Stimulated activated CD8-positive, alpha-beta memory T cell treated with anti-CD3 and anti-CD28 coated beads, Interleukin-4, amount 100 ng/mL, for 1 hour (primary cell): ENCODE measurements at places on chromosomes 3 and 15.

DNA sequence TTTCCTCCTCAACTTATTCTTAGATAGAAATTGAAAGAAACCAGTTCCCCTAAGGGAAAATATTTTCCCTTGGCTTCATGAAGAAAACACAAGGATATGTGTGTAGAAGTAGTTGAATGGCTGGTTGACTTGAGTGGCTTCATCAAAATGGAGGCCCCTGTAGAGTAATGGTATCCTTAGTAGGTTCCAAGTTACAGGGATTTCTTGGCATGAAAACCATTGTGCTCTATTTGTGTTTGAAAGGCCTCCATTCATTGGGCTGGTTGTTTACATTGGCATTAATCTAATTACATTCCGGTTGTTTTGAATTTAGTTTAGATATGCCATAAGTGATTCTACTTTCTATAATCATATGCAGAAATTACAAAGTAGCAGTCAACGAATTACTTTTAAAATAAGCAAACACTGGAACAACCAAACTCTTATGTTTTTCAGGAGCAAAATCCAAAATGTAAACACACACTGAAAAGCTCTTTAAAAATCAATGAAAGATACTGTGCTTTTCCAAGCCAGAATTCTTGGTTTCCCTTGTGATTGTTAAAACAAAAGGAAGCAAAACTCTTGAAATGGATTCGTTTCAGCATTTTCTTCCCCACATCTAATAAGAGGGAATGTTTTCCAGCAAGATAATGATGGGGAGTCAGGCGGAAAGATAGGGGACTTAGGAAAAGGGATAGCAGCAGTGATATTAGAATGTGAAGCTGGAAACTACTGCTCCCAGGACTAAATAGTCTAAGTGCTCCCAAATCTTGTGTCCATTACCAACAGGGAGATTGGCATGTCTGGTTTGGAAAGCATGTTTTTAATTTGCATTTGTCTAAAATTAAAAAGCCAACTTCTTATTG is 77.0 kb downstream of the EPHA3 start:
- DNase-seq: no peak

DNA sequence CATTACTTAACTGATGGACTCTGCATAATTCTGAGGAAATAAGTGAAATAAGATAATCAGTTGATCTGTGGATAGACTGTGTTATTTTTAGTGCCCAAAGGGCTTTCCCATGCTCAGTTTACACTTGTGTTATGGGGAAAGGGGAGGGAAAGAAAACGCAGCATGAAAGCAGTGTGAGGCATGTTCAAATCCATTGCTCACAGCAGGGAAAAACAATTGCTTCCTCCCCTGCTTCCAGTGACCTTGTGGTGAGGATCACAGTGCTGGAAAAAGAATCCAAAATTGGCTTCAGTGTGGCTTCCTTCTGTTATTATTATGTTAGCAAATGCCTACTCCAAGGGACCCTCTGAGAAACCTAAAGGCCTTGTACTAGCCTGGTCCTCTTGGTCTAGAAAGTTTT is 285.1 kb upstream of the CDIN1 start:
- DNase-seq: no peak

DNA sequence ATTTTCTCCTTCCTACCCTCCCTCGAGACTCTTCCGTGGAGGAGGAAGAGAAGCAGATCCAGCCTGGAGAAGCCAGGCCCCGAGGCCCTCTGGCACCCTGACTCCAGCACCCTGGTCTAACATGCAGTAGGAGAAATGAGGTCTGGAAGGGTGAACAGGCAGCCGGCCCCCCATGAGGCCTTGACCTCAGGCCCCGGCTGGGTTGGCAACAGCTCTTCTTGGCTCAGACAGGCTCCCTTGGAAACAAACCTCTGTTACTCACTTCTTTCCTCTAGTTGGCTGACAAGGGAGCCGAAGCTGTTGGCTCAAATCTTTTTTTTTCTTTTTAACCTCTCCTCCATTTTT is 73.4 kb downstream of the CPN2 start:
- DNase-seq: no peak

- peak; percentile 48 for DNase-seq
Observed at GRCh38 chr15:74616366-74616939, 817 bp downstream of the CLK3 start.

- DNase-seq: no peak
Observed at GRCh38 chr15:63833021-63833696, 589 bp downstream of the HERC1 start.

- no peak for DNase-seq
Observed at GRCh38 chr3:30161375-30161774, 445.0 kb upstream of the TGFBR2 start.

DNA sequence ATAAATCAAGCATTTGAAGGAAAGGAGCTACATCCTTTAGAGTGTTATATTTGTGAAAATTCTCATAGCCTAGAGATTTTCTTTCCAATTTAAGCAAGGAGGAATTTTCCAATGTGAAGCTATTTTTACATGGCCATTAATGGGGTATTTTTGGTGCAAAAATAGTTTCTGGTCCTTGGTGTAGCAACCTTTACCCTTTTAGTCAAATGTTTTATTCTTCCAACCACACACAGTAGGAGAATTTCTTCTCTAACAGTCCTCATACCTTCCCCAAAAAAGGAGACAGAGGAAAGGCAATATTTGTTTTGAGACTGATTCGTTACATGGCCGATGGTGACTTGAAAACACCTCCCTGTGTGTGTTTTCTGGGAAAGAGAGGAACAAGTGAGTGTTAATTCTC is 261.2 kb downstream of the PTPRG start:
- no peak for DNase-seq

DNA sequence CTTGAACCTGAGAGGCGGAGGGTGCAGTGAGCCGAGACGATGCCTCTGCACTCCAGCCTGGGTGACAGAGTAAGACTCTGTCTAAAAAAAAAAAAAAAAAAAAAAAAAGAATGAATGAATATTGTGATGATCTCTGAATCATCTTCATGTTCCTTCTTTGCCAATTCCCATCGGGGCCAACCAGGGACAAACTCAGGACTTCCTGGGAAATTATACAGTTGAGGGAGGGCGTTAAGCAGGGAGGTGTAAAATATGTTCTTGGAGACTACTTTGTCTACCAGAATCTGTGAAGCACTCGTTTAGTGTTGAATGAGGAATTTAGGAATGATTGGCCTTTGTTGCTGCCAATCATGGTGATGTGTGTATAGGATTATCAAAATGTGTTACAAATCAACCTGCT is 210.6 kb downstream of the PTPRG start:
- no peak for DNase-seq

DNA sequence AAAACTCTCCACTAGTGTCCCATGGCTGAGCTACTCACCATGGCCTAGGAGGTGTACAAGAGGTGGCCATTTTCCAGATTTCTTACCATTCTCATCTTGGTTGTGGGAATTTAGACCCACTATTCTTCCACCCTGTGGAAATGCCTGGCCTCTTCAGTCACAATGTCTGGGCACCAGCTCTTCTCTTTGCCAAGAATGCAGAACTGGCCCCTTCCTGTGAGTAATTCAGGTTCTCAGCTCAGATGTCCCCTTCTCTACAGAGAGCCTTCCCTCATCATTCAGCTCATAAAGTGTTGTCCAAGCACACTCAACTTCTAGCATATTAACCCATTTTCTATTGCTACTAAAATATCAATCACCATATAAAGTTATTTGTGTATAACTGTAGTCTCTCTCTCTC is 575.5 kb upstream of the KCNMB2 start:
- no peak for DNase-seq

DNA sequence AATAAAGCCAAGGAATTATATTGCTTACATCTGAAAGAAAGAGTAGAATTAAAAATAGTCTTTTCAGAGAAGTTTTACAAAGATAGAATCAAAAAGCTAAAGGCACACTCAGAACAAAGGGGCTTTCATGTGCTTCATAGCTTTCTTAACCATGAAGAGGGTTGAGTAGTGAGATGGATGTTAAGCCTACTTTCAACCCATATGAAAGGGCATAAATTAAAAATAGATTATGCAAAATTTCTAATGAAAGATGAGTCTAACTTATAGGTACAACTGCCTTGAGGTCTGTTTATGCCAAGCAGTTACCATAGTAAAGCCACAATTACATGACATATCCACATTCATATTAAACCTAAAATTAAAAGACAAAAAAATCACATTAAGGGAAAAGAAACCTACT is 223.3 kb upstream of the ARHGEF26 start:
- DNase-seq: no peak

DNA sequence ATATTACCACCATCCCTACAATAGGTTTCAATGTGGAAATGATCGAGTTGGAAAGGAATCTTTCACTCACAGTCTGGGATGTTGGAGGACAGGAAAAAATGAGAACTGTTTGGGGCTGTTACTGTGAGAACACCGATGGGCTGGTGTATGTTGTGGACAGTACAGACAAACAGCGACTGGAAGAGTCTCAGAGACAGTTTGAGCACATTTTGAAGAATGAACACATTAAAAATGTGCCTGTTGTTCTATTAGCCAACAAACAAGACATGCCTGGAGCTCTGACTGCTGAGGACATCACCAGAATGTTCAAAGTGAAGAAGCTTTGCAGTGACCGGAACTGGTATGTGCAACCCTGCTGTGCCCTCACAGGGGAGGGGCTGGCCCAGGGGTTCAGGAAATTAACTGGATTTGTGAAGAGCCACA is 510 bp downstream of the ARL14 start:
- DNase-seq: no peak
